ENCODE measurements at places on chromosomes 1 and 21.

DNA sequence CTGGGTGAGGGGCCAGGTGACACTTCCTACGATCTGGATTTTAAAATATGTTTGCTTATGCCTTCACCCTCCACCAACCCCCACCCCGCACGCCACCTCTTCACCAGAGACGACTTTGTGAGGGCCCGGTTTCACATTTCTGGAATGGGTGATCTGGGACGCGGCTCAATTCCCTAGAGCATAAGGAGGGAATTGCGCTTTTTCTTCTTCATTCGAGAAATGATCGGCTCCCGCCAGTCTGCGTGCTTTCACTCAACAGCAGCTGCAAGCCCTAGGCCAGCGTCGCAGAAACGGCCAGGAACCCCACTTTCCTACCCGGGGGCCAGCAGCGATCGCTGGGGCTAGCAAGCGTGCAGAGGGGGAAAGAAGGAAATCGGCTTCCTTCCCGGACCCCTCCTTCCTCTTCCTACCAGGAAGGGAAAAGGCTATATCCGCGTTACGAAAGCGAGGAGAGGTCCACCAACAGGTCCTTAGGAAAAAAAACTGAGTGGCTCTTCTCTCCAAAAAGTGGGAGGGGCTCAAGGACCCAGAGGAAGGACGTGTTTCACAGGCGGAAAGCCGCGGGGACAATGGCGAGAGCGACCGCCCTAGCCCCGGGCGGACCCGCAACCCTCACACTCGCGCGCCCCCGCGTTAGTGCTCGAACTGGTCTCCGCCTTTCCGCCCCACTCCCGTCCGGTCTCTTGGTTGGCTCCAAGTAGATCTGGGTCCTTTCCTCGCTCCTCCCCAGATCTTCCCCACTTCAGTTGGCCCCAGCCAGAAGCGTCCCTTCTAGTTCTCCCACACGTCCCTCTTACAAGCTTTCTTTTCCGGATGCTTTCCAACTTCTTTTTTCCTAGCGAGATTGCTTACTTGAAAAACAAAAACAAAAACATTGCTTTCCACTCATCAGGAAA, 1.1 kb upstream of the ADAMTS1 start:
- DNase-seq = peak; percentile 92

- no peak for DNase-seq
These were observed 1.9 kb upstream of the GPR88 start for GRCh38 chr1:100536031-100536430.

GRCh38 chr1:206420471-206420870, 49.8 kb upstream of the IKBKE start:
- DNase-seq = no peak

DNA sequence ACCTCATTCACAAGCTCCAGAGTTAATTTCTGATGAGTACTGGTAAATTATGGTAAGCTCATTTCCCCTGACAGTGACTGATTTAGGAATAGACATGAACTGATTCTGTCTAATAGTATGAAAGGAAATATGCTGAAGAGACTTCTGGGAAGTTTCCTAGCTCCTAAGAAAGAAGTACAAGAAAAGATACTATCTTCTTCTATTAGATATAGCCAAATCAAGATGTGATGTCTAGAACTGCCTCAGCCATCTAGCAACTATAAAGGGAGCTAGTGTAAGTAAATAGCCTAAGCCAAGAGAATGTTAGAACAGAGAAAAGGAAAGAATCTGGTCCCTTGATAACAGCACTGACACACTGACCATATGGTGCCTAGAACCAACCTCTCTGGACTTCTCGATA, 10.7 kb upstream of the PHTF1 start:
- no peak for DNase-seq

DNA sequence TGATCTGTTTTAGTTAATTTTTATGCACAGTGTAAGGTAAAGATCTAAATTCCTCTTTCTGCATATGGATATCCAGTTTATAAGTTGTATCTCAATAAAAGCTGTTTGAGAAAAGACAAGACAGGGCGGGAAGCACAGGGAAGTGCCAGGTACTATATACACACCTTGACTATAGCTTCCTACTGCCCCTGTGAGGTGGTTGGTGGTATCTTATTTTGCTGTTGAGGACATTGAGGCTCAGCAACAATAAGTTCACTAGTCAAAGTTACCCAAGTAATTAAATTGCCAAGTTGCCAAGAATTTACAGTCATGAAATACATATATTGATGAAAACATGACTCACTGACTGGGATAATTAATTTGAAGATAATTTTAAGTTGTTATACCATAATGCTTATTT, 109.1 kb downstream of the CD247 start:
- DNase-seq = no peak

- DNase-seq = no peak
These were observed 22.9 kb upstream of the MOB3C start for GRCh38 chr1:46639547-46639946.

DNA sequence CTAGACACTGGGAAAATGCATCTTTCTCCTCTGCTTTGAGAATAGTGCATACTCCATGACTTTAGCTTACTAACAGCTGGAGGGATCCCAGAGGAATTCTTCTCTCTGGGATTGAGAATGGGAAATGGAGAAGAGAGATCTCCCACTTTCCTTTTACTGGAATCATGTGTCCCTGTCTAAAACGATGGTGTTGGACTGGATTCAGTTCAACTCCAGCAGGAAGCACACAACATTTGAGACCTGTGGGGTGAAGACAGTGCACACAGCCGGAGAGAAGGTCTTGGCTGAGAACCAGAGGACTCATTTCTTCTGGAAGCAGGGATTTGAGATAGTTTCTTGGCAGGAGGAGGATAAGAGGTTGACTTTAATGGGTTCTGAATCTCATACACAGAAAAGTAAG, 58.7 kb downstream of the TRABD2B start:
- no peak for DNase-seq

DNA sequence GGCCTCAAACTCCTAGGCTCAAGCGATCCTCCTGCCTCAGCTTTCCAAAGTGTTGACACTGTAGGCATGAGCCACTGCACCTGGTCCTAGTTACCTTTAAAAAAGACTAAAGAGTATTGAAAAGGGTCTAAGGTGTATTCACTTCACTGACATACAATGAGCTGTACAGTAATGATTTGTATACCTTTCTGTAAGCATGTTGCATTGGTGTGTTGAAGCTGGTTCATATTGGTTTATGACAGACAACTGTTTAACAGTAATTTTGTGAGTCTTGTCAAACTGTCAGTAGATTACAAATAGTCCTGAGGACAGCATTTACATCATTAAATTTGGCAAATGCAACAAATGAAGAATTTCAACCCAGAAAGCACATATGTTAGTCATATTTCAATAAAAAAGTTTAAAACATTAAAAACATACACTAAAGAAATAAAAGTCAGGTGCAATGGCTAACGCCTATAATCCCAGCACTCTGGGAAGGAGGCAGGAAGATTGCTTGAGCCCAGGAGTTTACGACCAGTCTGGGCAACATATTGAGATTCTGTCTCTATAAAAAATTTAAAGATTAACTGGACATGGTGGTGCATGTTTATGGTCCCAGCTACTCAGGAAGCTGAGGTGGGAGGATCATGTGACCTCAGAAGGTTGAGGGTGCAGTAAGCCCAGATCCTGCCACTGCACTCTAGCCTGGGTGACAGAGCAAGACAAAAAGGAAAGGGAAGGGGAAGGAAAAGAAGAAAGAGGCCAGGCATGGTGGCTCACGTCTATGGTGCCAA, 88.3 kb upstream of the HP1BP3 start:
- DNase-seq = no peak

DNA sequence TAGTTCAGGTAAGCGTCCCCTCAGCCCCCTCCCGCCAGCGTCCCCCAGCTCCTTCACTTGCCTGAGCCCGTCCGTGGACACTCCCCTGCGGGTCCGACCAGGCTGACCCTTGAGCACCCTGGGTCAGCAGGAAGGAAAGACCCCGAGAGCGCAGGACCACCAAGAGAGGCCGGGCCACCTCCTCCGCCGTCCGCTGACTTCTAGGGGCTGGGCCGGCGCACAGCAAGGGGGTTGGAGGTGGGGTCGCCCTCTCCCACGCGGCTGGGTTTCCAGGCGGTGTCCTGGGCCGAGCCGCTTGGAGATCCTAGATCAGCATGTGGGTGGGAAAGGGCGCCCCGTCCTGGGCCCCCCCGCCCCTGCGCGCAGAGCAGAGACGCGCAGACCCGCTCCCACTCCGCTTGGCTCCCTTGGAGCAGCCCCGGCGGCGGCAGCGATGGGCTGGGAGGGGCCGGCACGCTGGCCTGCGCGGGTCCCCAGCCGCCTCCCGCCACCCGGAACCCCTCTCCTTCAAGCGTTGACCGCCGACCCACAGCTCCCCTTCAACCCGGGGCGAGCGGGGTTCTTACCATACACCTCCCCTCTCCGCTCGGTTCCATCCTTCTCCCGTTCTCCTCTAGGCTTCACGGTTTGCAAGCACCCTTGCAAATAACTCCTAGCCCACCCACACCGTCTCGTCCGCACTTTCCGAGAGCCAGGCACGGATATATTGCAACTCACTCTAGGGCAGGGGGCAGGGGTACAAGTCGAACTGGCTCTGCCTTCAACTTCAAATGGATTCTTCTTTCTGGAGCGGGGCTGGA, 7.5 kb downstream of the KNCN start:
- no peak for DNase-seq

DNA sequence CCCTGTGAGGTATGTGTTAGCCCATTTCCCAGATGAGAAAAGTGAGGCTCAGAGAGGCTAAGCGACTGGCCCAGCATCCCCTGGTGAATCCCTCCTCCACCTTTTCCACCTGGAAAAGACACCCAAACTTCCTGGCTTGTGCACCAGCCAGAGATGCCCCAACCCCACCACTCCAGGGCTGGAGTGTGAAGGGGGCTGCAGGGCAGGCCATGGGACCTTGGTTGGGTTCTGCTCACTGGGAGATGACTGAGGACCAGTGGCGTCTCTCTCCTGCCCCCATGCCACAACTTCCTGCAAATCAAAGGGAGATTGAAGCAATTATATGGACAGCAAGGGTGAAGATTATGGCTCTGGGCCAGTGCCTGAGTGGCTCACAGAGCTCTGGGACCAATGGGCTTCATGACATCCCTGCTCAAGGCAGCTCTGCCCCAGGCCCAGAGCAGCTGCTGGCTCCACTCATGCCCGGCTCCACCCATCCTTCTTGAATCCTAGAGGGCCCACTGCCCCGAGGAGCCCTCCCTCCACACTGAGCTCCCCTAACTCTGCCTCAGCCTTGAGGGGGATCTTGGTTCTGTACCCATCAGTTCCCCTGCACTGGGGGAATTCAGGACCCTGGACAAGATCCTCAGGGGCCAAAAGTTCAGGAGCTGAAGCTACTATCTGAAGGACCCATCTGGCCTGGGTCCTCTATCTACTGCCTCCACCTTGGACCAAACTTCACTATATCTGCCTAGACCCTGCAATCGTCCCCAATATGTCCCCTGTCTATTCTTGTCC, 416.9 kb downstream of the PTPRU start:
- peak; percentile 28 for DNase-seq

GRCh38 chr1:117336088-117336817, 31.0 kb upstream of the MAN1A2 start:
- no peak for DNase-seq

DNA sequence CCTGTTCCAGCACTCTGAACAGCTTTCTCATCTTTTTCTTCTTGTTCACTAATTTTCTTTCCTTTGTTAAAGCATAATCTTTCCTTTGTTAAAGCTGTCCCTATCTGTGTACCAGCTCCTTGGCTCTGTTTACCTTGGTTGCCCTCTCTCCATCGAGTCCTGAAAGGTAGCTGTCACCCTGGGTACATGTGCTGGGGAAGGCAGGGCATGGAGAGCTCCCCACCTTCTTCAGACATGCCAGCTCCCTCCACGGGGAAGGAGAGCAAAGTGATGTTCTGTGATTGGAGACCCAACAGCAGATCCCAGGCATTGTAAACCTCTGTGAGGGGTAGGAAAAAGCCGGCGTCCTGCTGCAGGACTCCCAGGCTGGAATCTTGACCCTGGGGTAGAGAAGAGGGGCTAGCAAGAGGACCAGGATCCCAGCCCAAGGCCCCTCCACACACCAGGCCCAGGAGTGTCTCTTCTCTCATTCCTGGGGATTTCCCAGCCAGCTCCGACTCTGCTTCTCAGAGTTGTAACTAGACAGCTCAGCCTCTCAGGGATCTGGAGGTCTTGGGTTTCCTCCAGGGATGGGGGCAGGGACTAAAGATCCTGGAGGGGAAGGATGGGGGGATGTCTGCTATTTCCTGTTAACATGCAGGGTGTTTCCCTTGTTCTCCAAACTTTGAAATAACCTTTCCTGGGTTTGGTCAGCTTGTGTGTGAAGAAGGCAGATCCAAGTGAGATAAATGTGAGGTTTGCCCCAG, 34.4 kb downstream of the TMCC2 start:
- DNase-seq = no peak

DNA sequence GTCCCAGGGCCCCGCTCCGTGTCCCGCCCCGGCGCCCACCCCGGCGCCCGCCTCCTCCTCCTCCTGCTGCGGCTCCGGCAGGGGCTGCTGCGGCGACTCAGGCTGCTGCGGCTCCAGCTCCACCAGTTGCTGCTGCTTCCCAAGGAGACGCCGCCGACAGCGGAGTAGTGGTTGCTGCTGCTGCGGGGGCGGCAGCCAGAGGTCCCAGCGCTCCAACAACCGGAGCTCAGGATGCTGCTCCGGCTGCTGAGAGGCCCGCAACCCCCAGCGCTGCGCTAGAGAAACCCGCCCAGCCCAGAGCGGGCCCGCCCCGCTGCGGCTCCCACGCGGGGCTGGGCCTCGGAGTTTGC, 1.1 kb downstream of the CRCT1 start:
- no peak for DNase-seq

DNA sequence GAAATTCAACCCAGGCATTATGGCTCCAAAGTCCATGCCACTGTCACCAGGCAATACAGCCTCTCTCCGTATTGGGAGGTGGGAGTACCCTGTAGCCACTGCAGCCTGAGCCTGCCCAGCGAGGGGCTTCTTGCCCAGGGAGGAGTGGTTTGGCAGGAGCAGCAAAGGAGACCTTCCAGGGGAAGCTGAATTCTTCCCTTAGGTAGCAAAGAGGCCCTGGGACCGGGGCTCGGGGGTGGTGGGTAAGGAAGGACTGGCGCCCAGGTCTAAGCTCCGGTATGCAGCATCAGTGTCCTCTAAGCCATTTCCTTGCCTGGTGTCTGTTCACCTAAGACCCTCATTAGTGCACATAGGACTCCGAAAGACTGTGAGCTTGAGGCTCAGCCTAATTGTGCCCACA, 17.0 kb downstream of the TNNT2 start:
- DNase-seq = no peak
